ENCODE measurements at places on chromosomes 12 and 14. TPM values are rescaled to one million over a fixed set of nuclear protein-coding genes. Genes with fewer than 3 reads are reported as not detected.

The FAIM2 gene
- total RNA-seq, result not detected

DNA sequence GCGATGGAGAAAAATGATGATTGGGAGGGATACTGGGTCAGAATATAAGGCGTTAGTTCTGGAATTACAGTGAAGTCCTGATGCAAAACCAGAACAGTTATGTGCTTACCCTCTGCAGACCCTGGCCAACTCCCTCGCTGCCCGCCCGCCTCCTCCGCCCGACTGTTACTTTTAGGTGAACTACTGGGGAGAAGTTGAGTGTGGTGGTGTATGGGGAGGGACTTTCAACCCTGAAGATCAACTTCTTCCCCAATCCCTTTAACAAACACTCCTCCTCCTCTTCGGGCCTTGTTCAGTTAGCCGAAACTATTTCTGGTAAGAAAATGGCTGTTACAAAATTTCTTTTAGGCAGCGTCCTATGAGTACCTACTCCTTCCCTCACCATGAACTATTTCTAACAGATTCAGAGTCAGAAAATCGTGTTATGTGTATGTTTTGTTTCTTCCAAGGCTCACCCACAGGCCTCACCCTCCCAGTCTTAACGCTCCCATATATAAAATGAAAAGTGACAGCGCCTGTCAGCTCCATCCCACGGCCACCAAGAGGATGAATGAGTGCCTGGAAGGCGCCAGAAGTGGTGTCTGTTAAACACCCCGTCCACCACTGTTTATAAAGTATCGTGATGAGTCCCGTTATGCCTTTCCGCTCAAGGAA, 1.3 kb downstream of the FBXO33 start:
- DNase-seq, result no peak

GRCh38 chr12:104761091-104761490, 197.0 kb downstream of the SLC41A2 start:
- DNase-seq, result no peak

DNA sequence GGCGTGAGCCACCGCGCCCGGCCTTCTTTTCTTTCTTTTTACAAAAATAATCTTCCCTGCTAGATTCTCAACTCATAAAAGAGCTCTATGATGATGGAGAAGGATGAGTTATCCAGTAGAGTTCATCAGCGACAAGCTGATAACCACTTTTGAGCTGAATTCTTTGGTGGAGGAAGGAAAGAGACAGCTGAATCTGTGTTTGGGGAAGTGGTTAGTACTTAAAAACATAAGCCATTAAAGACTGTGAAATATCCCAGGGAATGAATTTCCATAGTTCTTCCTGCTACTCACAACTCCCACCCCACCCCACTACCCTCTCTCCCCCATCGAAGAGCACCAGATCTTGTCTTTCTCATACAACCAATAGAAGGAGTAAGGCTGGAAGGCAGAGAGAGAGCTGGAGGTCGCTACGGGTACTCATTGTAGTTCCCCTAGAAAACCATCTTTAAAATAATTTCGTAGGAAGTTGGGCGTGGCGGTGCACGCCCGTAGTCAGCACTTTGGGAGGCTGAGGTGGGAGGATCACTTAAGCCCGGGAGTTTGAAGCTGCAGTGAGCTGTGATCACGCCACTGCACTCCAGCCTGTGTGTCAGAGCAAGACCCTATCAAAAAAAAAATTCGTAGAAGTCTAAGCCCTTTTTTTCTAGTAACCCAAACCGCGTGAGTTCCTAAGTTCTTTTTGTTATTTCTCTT, 647 bp upstream of the ESPL1 start:
- no peak for DNase-seq

DNA sequence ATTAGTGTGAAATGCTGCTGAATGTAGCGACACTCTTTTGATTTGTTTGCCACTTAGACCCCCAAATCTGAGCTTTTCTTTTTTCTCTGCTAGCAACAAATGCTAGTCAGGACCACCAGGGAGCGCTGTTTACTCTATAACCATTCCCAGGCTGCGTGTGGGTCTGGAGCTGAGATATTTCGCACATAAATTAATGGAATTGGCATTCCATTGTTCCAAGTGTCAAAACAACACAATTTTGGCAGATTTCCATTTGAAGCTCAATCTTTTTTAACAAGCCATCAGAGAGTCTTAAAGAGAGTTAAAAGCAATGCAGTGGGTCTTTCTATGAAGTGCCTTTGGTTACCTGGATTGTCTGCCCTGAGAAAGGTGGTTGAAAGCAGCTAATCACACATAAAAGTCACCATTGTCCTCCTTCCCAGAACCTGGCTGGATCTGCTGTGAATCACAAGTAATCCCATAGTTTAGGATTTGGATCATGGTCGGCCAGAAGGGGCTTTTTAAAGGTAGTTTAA, 7.4 kb upstream of the TMEM132C start:
- no peak for DNase-seq

The TGM1 gene
- 5.6 TPM for total RNA-seq

- DNase-seq, result no peak
Measured at GRCh38 chr14:86083616-86084015, 553.7 kb downstream of the FLRT2 start.

DNA sequence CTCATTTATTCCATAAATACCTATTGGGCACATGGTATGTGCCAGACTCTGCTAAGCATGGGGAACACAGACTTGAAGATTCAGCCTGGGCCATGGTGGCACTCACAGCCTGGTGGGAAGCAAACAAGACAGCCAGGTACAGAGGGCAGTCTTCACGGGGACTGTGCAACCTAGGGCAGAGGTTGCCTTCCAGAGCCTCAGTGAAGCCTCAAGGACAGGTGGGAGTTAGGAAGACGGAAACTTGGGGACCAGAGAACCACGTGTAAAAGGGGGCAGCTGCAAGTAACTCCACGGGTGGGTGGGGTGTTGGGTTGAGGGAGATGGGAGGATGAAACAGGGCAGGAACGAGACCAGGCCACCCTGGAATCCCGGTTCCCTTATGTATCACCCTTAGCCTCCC, 980 bp upstream of the LTBR start:
- no peak for DNase-seq

DNA sequence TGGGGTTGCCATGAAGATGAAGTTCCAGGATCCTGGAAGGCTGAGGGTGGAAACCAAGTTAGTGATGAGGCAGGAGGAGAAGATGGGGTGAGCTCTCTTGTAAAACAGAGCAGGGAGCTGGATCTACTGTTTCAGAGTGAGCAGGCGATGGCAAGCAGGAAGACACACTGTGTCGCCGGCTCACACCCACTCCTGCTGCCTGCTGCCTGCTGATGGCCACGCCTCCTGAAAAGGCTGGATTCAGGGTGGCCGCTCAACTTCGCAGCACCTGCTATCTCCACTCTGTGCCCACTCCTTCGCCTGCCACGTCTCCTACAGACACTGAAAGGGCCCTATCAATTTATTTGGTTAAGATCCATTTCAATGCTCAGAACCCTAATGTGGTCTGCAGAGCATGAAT, 96.1 kb downstream of the RBM19 start:
- no peak for DNase-seq

- no peak for DNase-seq
Measured at GRCh38 chr14:96574171-96574632, 72.0 kb downstream of the PAPOLA start.

DNA sequence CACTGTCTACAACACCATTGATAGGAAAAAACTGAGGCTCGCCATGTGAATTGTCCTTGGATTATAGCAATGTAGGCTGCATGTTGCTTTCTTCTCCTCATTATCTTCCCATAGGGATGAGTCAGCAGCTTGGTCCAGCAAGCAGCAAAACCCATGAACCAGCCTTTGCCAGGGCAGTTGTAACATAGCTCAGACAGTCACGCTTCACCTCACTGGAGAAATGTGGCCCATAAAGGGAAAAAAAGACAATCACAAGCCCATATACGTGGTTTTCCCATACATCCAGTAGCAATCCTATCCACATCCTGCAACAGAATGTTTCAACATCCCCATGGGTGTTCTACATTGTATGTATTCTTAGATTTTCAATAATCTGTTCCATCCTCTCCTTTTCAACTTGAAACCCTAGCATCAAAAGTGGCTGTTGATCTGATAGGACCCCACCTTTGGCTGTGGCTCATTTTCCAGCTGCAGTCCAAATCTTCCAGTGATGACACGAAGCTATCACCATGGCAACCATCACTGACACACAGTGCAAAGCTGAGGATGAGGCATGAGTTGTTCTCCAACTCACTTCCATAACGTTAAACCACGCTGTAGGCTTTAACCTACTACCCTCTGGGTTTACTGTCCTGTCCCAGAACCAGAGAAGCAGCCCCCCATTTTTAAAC, 34.0 kb downstream of the GRIN2B start:
- DNase-seq, result no peak

The HOXC6 gene
- 3.1 TPM for total RNA-seq

The GLIPR1 gene
- 0.39 TPM for total RNA-seq

The KLRD1 gene
- total RNA-seq, result 0.27 TPM

GRCh38 chr12:29208936-29209701, 60.0 kb downstream of the FAR2 start:
- no peak for DNase-seq

The CLEC7A gene
- total RNA-seq, result not detected

- peak; percentile 45 for DNase-seq
Measured at GRCh38 chr12:54394281-54394719, 9.8 kb upstream of the ZNF385A start.

DNA sequence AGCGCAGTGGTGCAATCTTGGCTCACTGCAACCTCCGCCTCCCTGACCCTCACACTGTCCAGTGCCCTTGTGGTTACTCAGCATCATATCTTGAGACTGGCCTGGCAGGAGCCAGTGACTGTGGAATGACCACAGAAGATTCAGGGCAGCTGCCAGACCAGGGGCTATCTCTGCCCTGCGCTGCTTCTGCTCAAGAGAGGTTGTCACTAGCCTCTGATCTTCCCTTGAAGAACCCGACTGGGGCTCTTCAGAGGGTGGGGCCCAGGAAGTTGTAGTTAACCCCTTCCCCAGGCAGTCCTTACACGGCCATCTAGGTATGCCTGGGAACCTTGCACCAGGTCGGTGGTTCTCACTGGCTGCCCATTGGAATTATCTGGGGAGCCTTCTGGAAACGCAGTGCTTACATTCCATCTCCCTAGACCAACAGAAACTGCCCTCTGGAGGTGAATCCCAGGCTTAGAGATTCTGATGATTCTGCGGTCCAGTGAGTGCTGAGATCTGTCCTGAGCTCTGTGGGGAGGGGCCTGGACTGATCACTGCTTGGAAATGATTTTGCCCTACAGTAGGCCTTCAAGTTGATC, 41.4 kb downstream of the PLEKHG3 start:
- DNase-seq, result no peak

- DNase-seq, result no peak
Measured at GRCh38 chr14:104465482-104466390, 113.8 kb upstream of the C14orf180 start.

DNA sequence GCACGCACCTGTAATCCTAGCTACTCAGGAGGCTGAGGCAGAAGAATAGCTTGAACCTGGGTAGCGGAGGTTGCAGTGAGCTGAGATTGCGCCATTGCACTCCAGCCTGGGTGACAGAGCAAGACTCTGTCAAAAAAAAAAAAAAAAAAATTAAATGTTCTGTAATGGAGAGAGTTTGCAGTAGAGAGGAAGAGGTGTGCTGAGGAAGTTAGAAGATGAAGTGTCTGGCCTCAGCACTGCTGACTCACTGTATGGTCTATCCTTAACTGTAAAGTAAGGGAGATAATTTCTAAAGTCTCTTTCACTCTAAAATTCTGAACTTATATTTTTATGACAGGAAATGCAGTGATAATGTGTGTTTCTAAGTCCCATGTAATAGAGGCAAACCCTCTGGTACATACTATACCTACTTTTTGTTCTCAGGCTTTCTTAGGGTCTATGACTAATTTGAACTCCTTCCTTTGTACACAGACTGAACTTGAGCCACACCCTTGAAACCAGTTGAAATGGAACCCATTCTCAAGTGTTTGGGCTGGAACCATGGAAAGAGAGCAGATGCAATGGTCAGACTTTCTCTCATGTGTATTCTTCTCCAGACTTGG, 278.1 kb upstream of the FAR2 start:
- DNase-seq, result no peak

The CALM1 gene
- 261 TPM for total RNA-seq

DNA sequence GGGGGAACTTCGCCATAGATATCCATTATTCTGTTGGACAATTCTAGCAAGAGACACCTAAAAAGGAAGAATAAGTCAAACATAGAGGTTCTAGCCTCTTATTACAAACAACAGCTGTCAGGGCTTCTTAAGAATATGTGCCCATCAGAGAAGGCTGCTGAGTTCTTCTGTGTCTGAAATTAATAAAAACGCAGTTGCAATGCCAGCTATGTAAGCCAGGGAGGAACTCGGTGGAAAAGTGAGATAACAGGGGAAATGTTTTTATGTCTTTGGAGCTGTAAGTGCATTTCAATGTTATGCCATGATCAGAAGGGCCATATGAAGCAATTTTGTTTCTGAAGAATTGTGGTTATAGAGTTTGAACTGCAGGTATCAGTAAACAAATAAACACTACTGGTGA, 95.0 kb downstream of the SYT1 start:
- DNase-seq, result no peak

DNA sequence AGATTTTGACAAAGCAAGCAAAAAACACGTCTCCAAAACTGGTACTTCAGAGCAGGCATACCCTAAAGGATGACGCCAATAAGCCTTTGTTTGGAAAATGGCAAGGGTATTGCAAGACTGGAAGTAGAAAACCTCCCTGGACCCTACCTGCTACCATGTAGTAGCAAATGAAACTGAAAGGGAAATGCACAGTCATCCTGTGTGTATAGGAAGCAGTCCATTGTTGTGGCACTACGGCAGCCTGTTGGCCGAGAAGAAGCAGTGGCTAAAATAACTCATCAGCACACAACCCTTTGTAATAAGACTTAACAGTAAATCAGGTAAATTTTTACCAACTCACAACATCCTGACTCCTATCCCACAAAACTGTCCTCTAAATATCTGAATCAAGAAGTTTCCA, 386.4 kb downstream of the RGS6 start:
- DNase-seq, result no peak

- no peak for DNase-seq
Measured at GRCh38 chr12:100186071-100186470, 14.5 kb upstream of the ACTR6 start.

The APOF gene
- total RNA-seq, result 0.17 TPM

The SMIM41 gene
- total RNA-seq, result not detected

The LYZ gene
- total RNA-seq, result 1.3 TPM

DNA sequence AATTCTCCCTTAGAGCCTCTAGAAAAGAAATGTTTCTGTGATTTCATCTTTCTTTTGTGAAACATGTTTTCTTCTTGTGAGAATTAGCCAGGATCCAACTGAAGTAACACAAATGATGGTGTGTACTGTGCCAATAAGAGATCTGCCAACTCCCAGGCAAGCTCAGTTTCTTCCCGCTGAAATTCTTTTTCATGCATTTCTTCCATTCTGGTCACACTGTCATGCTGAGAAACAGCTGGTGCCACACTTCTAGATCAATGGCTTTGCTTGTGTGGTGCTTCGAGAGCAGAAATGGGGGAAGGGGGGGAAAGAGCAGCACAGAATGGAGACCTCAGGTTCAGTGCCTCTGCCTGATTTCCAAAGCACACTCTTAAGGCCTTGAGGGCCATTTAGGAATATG, 41.4 kb upstream of the FGF6 start:
- DNase-seq, result no peak

- no peak for DNase-seq
Measured at GRCh38 chr12:7079826-7080125, 12.5 kb downstream of the C1R start.

- DNase-seq, result no peak
Measured at GRCh38 chr14:75879031-75879430, 102.8 kb downstream of the TGFB3 start.

The C12orf50 gene
- not detected for total RNA-seq

GRCh38 chr12:1946296-1946695, 27.8 kb upstream of the CACNA2D4 start:
- DNase-seq, result no peak

- DNase-seq, result no peak
Measured at GRCh38 chr14:101879529-101880336, 84.6 kb upstream of the DYNC1H1 start.

The GZMB gene
- total RNA-seq, result 0.74 TPM

- no peak for DNase-seq
Measured at GRCh38 chr12:80321653-80322052, 122.4 kb upstream of the PTPRQ start.
